Gastrocnemius medialis (tissue), 4 donors: ENCODE measurements at places on chromosomes 2 and 18. TPM values are rescaled to one million over a fixed set of nuclear protein-coding genes. Genes with fewer than 3 reads are reported as not detected.
A peak's percentile ranks its signal among the peaks of the same experiment; 100 is the strongest.

DNA sequence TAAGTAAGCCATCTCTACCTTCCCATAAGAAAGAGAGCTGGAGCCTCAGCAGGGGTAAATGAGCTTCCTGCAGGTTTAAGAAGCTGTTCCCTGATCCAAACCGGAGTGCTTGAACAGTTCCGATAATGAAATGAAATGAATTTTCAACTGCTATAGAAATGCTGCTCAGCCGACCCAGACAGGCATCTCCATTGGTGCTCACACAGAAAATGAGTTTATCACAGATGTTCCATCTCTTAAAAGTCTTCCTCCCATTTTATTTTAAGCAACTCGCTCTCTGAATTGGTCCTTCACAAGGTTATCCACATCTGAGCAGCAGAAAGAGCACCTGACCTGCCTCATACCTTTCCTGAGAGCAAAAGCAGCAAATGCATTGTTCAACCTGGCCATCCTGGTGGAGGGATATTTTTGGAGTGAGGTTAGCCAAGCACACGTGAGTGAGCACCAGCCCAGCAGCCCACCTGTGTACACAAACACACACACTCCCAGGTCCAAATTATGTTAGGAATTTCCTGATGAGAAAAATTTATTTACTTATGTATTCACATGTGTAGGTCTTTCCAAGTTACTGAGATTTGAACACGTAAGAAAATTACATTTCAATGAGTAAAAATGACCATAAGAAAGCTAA is 42.2 kb upstream of the CCDC68 start:
- H3K27ac ChIP-seq: no peak overlapping the region
- H3K4me1 ChIP-seq: no peaks in the 10 kb centered on the region
- DNase-seq: no peak
- no peaks in the 10 kb centered on the region for H3K36me3 ChIP-seq

- H3K36me3 ChIP-seq: no peaks in the 10 kb centered on the region
- no peaks in the 10 kb centered on the region for H3K4me1 ChIP-seq
- no peak overlapping the region for H3K27ac ChIP-seq
- H3K4me3 ChIP-seq: no peak overlapping the region
- no peak for DNase-seq
- H3K27me3 ChIP-seq: no peaks in the 10 kb centered on the region
Measured at GRCh38 chr2:2146969-2147900, 183.8 kb downstream of the MYT1L start.

- H3K27ac ChIP-seq: no peak overlapping the region
- no peaks in the 10 kb centered on the region for H3K36me3 ChIP-seq
Measured at GRCh38 chr2:108351889-108352288, 25.9 kb upstream of the SULT1C4 start.

DNA sequence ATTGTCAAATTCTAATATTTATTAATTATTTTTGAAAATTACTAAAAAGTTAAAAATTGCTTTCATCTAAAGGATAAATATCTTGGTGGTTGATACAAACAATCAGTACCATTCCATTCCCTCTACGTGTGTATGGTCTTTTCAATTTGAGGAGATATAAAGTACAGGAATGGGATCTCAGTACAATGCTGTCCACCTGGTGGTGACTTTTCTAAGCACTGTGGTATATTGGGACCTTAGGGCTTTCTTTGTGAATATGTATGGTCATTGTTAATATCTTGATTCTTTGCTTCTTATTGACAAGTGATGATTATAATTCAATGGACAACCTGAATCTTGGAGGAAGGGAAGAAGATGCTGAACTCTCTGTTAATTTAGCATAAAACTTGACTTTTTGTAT is 83.1 kb downstream of the NBEAL1 start:
- no peak overlapping the region for H3K4me3 ChIP-seq
- H3K27me3 ChIP-seq: no peaks in the 10 kb centered on the region
- H3K36me3 ChIP-seq: no peaks in the 10 kb centered on the region
- no peaks in the 10 kb centered on the region for H3K4me1 ChIP-seq
- no peak for DNase-seq

DNA sequence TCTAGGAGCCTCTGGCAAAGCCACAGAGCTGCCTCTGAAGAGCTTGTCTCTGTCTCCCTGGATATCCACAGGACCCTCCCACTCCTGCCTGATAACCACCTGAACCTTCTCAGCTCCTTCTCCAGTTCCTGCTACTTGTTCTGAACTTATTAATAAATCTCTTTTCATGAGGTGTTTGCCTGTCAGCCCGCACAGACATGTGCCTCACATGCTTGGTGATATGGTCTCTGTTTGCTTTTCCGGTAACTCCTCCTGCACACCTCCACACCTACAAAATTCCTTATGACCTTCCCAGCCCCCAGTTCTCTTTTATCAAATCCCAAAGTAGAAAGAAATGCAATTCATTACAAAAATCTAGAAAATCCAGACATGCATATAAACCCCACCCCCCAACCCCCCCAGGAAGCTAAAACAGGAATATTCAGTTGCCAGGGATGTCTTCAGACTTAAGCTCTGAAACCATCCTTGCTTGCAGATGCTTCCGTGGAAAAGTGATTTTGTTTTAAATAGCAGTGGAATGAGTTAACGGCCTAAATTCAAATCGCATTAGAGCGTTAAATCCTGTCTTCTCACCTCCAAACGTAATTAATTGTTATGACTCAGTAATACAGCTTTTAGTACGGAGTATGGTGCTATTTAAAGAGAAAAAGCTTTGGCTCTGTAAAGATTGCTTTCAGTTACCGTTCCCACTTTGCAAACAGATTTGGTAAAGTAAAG is 2.1 kb upstream of the PID1 start:
- no peak for DNase-seq
- no peaks in the 10 kb centered on the region for H3K36me3 ChIP-seq
- H3K4me1 ChIP-seq: peaks cover 3% of the 10 kb centered on the region
- H3K27ac ChIP-seq: no peak overlapping the region
- peak overlapping the region; percentile 42 for H3K4me3 ChIP-seq
- no peaks in the 10 kb centered on the region for H3K27me3 ChIP-seq

DNA sequence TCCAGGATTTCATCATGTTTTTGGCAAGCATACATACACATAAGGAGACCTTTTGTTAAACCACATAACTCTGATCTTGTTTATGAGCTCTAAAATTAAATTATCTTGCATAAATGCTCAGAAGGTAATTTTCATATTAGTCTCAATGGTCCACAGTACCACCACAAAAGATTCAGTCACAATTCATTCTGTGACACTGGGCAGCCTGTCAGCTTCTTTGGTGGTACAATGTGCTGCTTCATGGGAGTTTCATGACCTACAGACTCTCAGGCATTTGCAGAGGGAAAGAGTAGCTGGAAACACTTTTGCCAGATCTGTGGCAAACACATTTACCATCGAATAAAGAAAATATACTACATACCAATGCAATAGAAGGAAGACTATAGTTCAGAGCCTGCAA is 51.3 kb upstream of the ZNF397 start:
- no peaks in the 10 kb centered on the region for H3K27me3 ChIP-seq
- no peak overlapping the region for H3K4me3 ChIP-seq
- no peak for DNase-seq
- no peaks in the 10 kb centered on the region for H3K36me3 ChIP-seq
- H3K4me1 ChIP-seq: no peaks in the 10 kb centered on the region
- H3K27ac ChIP-seq: no peak overlapping the region

Gene WBP1
- total RNA-seq: 15.5 TPM

Gene LINC00305
- total RNA-seq: not detected

DNA sequence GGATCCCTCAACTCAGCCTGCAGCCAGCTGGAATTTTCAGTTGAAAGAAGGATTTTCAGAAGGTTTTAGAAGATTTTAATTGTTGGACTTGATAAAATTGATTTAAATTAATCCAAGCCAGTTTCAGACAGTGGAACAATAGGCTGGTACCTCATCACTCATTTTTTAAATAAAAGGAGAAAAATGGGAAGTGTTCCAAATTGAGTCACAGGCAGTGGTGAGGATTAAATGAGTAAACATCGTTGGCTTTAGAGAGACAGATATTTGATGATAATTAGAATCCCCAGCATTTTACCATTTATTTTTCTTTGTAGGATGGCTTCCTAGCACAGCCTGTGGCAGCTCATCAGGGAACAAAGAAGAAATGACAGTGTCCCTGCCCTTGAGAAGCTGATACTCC is 7.4 kb downstream of the CXCR4 start:
- no peak overlapping the region for H3K4me3 ChIP-seq
- H3K36me3 ChIP-seq: no peaks in the 10 kb centered on the region
- H3K27ac ChIP-seq: no peak overlapping the region
- no peaks in the 10 kb centered on the region for H3K4me1 ChIP-seq
- peaks cover 30% of the 10 kb centered on the region for H3K27me3 ChIP-seq

Gene PROKR1
- total RNA-seq: not detected

Gene SIX3
- total RNA-seq: not detected

DNA sequence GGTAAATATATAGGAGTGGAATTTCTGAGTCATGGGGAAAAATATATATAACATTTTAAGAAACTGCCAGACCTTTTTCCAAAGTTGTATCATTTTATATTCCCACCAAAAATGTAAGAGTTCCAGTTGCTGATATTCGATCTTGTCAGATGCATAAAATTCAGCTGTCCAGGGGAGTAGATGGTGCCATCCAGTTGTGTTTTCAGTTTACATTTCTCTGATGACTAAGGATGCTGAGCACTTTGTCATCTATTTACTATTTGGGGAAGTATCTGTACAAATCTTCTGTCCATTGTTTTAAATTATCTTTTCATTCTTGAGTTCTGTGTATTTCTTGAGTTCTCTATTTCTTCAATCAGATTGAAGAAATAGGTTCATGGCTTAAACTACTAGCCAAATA is 126.1 kb downstream of the RTN4 start:
- H3K27me3 ChIP-seq: no peaks in the 10 kb centered on the region
- H3K4me3 ChIP-seq: no peak overlapping the region
- no peak for DNase-seq

- no peak for DNase-seq
- H3K36me3 ChIP-seq: no peaks in the 10 kb centered on the region
- H3K27me3 ChIP-seq: no peaks in the 10 kb centered on the region
- H3K27ac ChIP-seq: peak overlapping the region; percentile 94
Measured at GRCh38 chr18:23502516-23503037, 734 bp upstream of the RMC1 start.

DNA sequence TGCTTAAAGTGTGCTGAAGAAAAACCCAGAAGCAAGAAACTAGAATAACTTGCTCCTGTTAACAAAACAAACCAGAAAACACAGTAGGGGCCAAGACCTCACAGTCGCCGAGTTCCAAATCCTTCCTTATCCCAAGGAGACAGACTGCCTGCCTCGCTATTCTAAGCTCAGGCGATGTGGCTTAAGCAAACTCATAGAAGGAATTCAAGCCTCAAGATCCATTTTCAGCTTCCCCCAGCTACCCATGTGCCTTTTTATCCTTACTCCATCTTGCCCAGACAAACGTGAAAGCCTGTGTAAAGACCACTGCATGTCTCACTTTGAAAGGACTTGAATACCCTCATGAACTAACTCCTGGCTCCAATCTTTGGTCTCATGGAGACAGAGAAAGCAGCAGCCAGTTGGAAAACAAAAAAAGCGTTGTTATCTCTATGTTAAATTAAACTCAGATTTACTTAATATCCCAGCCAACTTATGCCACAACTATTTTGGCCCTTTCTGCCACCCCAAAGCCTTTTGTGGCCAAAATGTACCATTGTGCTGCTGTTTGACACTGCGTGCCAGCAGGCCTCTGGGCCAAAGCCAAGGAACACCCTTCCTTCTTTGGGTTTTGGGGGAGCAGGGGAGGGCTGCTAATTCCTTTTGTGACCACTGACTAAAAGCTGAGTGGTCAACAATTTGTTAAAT is 123.2 kb upstream of the FZD5 start:
- DNase-seq: no peak
- peaks cover 2% of the 10 kb centered on the region for H3K4me1 ChIP-seq
- no peak overlapping the region for H3K4me3 ChIP-seq
- no peak overlapping the region for H3K27ac ChIP-seq
- no peaks in the 10 kb centered on the region for H3K27me3 ChIP-seq

Gene CTDP1
- total RNA-seq: 21.8 TPM

DNA sequence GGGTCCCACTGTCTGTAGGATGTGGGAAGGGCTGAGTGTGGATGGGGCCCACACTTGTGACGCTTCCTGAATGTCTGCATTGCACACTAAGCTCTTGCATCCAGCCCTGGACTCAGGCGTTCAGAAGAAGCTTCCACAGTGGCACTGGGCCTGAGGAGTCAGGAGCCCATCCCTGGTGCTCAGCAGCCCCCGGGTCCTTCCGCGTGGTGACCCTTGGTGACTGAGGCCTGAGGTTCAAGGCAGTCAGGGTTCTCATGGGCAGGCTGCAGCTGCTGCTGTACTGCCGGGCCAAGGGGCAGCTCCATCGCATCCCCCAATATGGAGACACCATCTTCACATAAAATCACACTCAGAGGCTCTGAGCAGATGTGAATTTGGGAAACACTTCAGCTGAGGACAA is 65.8 kb upstream of the TUBA3E start:
- no peaks in the 10 kb centered on the region for H3K4me1 ChIP-seq
- no peak for DNase-seq
- no peak overlapping the region for H3K4me3 ChIP-seq
- no peaks in the 10 kb centered on the region for H3K27me3 ChIP-seq
- H3K27ac ChIP-seq: no peak overlapping the region

GRCh38 chr2:234676109-234676782 is 179.4 kb upstream of the ARL4C start:
- H3K4me1 ChIP-seq: no peaks in the 10 kb centered on the region
- no peak overlapping the region for H3K27ac ChIP-seq
- no peak overlapping the region for H3K4me3 ChIP-seq
- H3K36me3 ChIP-seq: no peaks in the 10 kb centered on the region
- no peaks in the 10 kb centered on the region for H3K27me3 ChIP-seq

- peaks cover 7% of the 10 kb centered on the region for H3K36me3 ChIP-seq
- no peak overlapping the region for H3K4me3 ChIP-seq
- no peaks in the 10 kb centered on the region for H3K27me3 ChIP-seq
- peaks cover 5% of the 10 kb centered on the region for H3K4me1 ChIP-seq
Measured at GRCh38 chr2:206075113-206075512, 10.9 kb downstream of the INO80D start.

Gene MEP1B
- total RNA-seq: not detected

- peak within 1 kb of the TSS; percentile 77 for H3K4me3 ChIP-seq
- peak; percentile 45 for DNase-seq
- H3K27me3 ChIP-seq: peaks cover 28% of the 10 kb centered on the region
- H3K27ac ChIP-seq: peak within 1 kb of the TSS; percentile 77
Measured at GRCh38 chr2:111897924-111898702, at the start of gene MERTK. MERTK (plus strand) TSS chr2:111898607; CDS start chr2:111898736, 129 bp downstream.

- H3K27me3 ChIP-seq: no peaks in the 10 kb centered on the region
- no peak overlapping the region for H3K27ac ChIP-seq
- H3K4me1 ChIP-seq: no peaks in the 10 kb centered on the region
- DNase-seq: no peak
Measured at GRCh38 chr2:11930211-11930761, 183.9 kb downstream of the LPIN1 start.

DNA sequence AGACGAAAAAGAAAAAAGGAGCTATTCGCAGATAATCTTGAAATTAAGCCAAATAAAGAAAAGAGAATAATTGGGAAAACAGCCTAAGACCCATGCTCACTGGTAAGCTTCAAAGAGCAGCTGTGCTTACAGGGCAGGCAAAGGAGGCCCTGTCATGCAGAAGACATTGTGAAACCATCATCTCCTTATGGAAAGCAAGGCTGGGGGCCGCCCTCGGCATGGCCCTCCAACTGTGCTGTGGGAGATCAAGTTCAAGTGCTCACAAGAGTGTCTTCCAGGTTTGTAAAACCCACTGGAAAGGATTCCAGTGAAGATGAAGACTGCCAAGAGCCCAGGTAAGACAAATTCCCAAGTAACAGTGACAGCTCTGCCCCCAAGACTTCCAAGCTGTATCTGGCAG is 32.2 kb downstream of the ACVR1 start:
- DNase-seq: no peak
- peak overlapping the region; percentile 89 for H3K27ac ChIP-seq
- H3K4me1 ChIP-seq: peaks cover 58% of the 10 kb centered on the region
- H3K27me3 ChIP-seq: no peaks in the 10 kb centered on the region
- H3K36me3 ChIP-seq: no peaks in the 10 kb centered on the region
- no peak overlapping the region for H3K4me3 ChIP-seq

Gene TUBA3E
- total RNA-seq: not detected
